ENCODE measurements at places on chromosomes 1 and 21.

DNA sequence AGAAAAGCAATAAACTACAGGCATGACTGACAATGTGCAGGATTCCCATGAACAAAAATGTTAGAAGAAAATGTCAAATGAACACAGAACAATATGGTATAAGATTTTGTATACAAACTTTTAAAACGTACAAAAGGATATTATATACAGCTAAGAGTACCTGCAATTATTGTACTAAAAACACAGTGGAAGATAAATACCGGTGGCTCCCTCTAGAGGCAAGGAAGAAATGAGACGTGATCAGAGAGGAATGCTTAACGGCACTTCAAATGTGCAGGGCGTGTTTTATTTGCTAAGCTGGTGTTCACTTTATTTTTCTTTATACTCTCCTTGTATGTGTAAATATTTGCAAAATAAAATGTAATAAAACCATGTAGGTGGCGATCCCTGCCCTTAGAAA is 191.8 kb upstream of the SAMSN1 start:
- no peak for DNase-seq

GRCh38 chr1:28761189-28761588 is 24.4 kb downstream of the YTHDF2 start:
- no peak for DNase-seq

GRCh38 chr1:30600706-30601105 is 122.7 kb downstream of the MATN1 start:
- no peak for DNase-seq

DNA sequence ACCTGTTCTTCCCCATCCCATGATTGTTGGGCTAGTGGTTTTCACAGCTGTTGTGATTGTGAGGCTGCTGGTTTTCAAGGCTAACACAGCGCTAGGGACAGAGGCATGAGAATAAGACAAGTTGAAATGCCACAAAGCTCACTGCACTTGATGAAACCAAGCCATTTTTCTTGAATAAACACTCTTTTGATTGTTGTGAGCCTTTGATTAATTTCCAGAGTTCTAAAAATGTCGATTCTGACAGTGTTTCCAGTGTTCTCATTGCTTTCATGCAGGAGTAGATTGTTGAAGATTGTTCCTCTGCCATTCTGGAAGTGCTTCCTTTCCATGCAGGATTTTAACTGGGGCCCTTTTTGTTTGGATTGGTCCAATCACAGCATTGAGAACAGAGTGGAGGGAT is 134.9 kb upstream of the GRIK3 start:
- no peak for DNase-seq

GRCh38 chr1:204709960-204710912 is 24.7 kb upstream of the LRRN2 start:
- no peak for DNase-seq

DNA sequence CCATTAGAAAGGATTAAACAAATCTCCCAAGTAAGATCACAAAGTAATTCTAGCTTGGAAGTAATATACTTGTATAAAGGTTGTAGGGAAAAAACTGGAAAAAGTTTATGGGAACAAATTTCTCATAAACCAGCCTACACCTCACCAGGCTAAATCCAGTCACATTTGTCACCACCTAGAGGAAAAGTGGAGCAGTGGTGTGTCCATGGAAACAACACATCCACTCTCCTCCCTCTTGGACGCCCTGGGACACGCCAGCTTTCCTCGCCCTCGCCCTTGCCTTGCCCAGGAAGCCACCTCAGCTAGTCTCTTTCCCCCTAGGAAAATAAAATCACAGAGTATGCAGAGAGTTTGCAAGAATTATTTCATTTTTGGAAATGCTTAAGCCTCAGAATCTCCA is 2.2 kb downstream of the PALMD start:
- DNase-seq = no peak

DNA sequence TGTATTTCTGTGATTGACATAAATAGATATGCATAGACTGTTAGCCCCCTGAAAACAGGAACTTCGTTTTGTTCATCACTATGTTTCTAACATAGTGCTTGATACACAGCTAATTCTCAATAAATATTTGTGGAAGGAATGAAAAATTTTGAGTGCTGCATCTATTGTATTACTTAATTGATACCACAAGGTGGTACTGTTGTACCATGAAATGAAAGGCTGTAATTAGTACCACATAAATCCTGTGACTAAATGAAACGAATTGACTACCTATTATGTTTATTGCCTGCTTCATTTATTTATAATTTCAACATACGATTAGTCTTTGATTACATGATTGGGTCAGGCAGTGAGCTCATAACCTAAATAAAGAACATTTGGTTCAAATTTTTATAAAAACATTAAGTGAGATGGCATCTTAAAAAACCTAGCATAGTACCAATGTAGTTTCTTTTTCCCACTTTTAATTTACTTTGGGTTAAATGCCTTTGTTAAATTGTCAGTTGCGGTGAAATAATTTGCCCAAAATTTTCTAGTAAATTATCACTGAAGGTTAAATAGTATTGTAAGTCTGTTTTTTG is 15.0 kb upstream of the TGFB2 start:
- DNase-seq = no peak

- no peak for DNase-seq
These were observed 27.3 kb upstream of the GOLT1A start for GRCh38 chr1:204241050-204241449.

DNA sequence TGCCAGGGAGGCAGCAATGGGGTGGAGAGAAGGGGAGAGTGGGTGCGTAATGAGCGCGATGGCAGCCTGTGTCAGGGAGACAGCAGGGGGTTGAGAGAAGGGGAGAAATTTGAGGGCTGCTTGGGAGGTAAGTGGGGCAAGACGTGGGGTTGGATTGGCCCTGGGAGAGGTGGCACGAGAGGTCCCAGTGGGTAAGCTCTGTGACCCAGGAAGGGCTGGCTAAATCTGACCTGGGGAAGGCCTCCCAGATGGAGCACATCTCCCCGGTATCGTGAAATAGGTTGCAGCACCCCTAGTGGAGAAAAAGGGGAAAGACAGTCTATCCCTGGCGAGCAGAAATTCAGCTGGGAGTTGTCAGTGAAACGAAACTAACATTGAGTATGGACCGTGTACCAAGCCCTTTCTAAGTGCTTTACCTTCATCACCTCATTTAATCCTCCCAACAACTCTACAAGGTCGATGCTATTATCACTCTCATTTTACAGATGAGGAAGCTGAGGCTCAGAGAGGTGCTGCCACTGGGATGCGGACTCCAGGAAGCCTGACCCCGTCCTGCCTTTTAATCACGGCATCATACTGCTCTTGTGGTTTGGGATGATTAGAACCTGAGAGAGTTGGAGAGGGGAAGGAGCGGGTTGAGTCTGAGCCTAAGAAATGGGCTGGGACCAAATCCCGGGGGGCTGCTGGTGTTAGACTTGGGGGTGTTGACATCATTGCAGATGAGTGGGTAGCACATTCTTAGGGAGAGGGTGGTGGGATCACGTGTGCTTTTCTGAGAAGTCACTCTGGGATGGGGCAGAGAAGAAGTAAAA is 56.6 kb upstream of the RPL11 start:
- peak; percentile 53 for DNase-seq

DNA sequence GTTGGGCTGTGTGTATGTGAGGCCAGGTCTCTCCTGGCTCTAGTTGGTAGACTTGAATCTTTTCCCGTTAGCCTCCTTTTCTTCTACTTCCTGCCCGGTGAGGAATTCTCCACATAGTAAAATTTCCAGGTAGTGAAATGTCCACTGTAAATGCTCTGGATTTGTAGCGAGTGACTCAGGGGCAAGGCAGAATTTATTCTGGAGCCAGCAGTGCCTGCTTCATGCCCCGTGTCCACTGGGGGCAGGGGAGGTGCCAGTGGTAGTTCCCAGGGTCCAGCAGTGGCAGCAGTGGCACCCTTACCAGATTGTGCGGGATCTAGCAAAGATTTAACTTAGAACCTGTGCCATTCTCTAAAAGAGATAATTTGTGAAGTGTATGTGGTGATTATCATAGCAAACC is 74.5 kb upstream of the USP24 start:
- DNase-seq = no peak

GRCh38 chr1:165481820-165482532 is 37.0 kb upstream of the RXRG start:
- DNase-seq = no peak

- no peak for DNase-seq
These were observed 45.3 kb upstream of the MTF2 start for GRCh38 chr1:93033785-93034184.

DNA sequence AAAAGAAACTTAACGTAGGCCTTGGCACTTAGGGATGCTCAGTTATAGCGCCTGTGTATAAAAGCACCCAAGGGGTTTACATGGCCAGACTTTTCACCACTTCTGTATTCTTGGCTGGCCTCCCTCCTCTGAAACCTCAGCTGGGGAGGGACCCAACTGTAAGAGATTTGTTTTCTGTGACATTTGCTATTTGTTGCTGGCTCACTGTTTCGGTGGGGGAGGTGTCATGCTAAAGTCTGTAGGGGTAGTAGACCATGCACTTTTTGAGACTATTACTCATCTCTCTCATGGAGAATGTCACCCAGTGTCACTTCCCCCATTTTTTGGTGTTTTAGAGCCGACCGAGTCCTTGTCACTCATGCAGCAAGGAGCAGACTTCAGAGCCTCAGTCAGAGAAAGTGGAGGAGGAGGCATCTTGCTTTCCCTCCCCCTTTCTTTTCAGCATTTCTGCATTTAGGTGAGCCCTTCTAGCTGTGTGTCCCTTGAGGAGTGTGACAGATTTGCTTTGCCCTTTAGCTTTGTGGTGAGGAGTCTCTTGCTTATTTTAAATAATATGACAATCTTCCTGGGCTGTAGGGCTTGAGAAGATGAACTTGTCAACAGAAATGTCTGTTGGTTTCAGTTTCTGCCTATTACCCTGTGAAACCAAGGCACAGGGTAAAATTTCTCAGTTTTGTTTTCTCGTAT is 160.1 kb downstream of the FASLG start:
- DNase-seq = no peak

GRCh38 chr1:182622901-182623528 is 18.8 kb upstream of the RGS16 start:
- DNase-seq = no peak

GRCh38 chr1:243628476-243628907 is 221.6 kb downstream of the AKT3 start:
- no peak for DNase-seq

DNA sequence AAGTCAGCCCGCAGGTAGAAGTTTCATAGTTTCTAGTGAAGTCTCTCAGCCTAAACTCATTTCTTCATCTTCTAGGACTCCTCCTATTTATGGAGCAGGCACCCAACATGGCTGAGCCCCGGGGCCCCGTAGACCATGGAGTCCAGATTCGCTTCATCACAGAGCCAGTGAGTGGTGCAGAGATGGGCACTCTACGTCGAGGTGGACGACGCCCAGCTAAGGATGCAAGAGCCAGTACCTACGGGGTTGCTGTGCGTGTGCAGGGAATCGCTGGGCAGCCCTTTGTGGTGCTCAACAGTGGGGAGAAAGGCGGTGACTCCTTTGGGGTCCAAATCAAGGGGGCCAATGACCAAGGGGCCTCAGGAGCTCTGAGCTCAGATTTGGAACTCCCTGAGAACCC is 7.2 kb downstream of the CGN start:
- DNase-seq = no peak

- DNase-seq = no peak
These were observed 47.1 kb upstream of the TLR5 start for GRCh38 chr1:223189903-223190724.

DNA sequence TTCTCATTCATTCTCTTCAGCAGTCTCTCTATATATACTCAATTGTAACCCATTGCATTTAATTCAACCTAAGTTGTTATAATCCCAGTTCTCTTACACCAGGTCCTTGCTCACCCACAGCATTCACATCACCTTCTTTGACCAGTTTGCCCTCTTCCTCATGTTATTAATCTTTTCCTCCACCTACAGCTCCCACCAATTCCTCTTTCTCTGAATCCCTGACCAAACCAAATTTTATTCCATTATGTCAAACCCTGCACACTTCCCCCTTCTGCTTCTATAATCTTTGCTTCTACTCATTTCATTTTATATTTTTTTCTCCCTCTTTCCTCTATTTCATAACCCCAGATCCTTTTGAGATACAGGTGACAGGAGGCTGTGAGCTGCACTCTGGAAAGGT is 1.4 kb downstream of the CD1A start:
- no peak for DNase-seq

GRCh38 chr21:15062606-15062965 is 2.2 kb downstream of the NRIP1 start:
- no peak for DNase-seq

DNA sequence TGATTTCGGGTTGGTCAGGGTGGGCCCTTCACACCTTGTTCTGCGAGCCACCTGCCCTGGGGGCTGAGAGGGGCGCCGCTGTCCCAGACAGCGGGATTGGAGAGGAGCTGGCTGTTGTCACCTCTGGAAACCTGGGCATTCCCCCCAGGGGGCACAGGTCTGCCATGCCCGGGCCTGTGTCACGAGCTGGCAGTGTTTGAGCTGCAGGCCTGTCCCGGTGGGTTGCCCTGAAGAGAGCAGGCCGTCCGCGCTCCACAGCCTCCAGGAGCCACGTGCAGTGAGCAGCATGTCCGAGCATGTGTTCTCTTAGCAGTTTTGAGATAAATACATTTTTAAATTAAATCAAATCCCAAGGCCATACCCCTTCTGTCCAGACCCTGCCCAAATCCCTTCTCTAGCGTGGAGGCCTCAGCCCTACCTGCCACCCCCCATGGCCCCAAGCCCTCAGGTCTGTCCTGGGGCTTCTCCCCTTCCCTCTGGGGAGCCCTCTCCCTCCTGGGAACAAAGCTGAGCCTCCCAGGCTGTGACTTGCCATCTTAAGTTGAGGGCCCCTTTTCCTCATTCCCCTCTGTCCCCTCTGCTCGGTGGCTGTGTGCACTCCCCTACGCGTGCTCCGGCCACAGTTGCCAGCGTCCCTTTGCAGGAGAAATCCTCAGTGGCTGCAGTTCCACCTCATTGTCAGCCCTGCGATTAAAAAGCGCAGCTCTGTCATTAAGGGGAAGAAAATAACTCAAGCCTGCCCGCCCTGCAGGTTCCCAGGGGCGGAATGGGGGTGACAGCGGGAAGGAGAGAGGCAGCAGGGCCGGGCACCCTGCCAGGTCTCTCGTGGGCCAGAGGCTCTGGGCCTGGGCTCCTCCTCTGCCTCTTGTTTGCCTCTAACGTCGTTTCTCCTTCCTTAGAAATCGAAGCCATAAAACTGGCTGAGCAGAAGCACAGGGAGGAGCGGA is 26.6 kb downstream of the SLX9 start:
- DNase-seq = peak; percentile 36

DNA sequence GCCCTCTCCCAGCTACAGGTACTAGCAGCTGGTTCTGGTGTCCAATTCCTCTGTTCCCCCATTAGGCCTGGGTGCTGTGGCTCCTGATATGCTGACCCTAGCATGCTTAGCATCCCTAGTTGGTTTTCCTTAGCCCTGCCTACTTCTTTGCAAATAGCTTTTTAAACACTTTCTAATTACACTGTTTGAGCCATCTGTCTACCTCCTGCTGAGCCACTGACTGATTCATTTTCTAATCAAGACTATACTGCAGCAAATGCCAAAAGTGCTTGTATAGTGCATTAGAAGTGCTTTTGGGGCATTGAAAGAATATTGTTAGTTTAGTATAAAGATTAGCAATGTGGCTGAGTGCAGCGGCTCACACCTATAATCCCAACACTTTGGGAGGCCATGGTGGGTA is 36.3 kb downstream of the ERICH3 start:
- DNase-seq = no peak

Data from DMS79 (cell line).